ENCODE measurements at places on chromosomes 13 and 19.

DNA sequence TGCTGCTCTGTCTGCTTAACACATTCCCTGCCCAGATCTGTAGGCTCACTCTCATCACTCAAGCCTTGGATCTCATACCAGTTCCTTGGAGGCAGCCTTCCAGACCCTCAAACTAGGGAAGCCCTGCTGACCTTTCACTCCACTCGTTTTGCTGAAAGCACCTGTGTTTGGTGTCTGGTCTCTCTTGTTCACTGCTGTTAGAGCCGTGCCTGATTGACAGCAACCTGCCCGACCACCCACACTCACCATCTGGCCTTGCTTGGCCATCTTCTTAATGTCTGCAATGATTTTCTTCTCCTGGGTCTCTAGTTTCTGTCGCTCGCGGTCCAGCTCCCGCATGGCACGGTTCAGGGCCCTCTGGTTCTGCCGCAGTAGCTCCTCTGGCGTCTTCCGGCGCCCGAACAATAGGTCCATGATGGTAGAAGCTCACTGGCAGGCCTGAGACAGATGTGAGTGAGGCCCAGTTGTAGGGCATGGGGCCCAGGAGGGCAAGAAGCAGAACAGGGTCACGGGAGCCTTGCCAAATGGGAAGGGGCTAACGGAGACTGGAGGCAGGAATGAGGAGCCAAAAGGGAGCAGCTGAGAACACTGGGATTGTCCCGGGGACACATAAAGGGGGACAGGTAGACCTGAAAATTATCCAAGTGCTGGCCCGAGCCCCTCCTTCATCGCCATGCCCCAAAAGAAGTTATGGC is 959 bp downstream of the CHMP2A start:
- no peak for DNase-seq

- no peak for DNase-seq
These were observed 7.7 kb downstream of the SMAD9 start for GRCh38 chr13:36912369-36912768.

DNA sequence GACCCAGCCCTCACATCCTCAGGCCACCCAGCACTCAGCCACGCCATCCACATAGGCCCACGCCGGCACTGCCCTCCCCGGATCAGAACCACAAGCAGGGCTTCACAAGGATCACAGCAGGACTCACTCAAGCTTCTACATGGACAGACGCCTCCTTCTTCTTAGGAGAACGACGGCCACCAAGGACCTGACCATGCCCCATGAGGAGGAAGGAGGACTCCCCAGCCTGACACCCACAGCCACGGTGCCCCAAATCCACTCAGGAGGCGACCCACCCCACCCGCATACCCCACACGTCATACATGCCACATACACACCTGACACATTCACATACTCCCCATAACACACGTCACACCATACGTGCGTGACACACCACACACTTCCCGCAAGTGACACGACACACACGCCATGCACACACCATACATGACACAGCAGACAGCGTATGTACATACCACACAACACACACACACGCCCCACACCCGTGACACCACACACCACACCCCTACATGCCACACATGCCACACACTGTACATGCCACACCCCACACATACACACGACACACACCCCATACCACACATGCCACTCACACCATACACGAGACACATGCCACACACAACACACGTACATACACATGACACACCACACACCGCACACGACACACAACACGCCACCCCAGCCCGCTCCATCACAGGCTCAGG is 50.4 kb downstream of the MLLT1 start:
- no peak for DNase-seq

DNA sequence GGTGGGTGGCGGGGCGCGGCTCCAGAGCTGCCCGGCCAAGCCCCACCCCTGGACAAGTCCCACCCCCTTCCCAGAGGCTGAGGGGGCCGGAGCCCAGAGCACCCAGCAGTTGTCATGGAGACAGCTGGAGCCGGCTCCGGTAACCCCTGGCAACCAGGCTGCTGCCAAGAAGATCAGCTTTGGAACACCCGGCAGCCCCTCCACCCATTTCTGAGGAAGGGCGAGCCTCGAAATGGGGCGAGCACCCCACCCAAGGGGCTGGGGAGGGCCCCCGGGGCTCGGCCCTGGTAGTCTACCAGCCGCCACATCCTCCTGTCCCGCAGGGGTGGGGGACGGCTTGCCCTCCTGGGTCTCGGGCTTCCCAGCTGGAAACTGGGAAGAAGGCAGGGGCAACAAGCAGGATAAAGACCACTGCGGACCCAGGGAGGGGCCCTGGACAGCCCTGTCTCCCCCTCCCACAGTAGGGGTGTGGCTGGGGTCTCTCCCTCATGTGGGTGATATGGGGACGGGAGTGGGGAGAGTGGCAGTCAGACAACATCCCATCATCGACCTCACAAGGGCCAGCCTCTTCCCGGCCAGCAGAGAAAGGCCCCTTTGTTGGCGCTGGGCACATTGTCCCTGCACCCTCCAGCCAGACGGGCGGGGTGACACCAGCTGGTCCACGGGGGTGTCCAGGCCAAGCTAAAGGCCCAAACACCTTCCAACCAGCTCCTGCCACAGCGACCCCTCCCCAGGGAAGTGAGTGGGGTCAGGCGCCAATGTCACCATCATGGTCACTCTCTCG is 1.5 kb downstream of the CERS1 start:
- no peak for DNase-seq

- DNase-seq = no peak
These were observed 4.0 kb upstream of the DLEU7 start for GRCh38 chr13:50847501-50847900.

- no peak for DNase-seq
These were observed 329.3 kb downstream of the SPRY2 start for GRCh38 chr13:80011448-80012212.

DNA sequence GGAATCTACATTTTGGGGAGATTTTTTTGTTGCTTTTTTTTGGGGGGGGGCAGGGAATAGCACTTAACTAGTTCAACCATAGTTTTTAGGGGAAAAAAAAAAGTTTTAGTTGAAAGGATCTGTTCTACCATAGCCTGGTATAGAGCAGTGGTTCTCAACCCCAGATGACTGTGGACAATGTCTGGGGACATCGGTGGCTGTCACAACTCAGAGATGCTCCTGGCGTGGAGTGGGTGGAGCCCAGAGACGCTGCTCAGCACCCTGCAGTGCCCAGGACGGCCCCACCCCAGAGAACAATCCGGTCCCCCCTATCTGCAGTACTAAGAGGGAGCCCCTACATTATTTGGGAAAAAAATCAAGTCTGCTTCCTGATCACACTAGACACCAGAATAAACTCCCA is 8.3 kb downstream of the GNG7 start:
- DNase-seq = no peak

DNA sequence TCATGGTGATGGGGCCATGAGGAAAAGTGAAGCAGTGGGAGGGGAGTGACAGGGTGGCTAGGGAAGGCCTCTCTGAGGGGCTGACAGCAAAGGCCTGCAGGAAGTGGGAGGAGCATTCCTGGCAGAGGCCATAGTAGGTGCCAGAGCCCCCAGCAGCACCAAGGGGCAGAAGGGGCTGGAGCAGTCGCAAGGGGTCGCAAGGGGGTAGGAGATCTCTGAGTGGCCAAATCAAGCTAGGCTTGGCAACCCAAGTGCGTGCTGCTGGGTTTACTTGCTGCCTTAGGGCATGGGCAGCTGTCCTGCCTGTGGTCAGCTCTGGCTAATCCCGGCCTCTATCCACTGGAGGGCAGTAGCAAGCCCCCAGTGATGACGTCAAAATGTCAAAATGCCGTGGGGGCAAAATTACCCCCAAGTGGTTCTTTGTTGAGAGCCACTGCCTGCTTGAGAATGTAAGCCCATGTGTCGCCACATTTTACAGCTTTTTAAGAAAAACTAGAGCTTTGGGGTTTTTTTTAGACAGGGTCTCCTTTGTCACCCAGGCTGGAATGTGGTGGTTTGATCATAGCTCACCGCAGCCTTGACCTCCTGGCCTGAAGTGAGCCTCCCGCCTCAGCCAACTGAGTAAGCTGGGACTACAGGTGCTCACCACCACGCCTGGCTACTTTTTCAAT is 11.8 kb downstream of the CCDC97 start:
- no peak for DNase-seq

- no peak for DNase-seq
These were observed 4.3 kb upstream of the NR2F6 start for GRCh38 chr19:17249887-17250548.

- no peak for DNase-seq
These were observed 236.2 kb upstream of the HTR2A start for GRCh38 chr13:47133011-47133445.

DNA sequence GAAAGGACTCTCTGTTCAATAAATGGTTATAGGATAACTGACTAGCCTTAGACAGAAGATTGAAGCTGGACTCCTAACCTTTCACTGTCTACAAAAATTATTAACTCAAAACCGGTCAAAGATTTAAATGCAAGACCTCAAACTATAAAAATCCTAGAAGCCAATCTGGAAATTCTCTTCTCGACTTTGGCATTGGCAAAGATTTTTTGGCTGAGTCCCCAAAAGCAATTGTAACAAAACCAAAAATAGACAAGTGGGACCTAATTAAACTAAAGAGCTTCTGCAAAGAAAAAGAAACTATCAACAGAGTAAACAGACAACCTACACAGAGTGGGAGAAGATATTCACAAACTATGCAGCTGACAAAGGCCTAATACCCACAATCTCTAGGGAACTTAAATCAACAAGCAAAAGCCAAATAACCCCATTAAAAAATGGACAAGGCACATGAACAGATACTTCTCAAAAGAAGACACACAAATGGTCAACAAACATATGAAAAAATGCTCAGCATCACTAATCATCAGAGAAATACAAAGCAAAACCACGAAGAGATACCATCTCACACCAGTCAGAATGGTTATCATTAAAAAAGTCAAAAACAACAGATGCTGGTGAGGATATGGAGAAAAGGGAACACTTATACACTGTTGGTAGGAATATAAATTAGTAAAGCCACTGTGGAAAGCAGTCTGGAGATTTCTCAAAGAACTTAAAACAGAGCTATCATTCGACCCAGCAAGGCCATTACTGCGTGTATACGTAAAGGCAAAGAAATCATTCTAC is 266.3 kb downstream of the DNAJC15 start:
- DNase-seq = no peak

GRCh38 chr13:66581675-66582074 is 648.5 kb downstream of the PCDH9 start:
- no peak for DNase-seq

GRCh38 chr13:39565036-39565949 is 37.7 kb downstream of the LHFPL6 start:
- DNase-seq = no peak

DNA sequence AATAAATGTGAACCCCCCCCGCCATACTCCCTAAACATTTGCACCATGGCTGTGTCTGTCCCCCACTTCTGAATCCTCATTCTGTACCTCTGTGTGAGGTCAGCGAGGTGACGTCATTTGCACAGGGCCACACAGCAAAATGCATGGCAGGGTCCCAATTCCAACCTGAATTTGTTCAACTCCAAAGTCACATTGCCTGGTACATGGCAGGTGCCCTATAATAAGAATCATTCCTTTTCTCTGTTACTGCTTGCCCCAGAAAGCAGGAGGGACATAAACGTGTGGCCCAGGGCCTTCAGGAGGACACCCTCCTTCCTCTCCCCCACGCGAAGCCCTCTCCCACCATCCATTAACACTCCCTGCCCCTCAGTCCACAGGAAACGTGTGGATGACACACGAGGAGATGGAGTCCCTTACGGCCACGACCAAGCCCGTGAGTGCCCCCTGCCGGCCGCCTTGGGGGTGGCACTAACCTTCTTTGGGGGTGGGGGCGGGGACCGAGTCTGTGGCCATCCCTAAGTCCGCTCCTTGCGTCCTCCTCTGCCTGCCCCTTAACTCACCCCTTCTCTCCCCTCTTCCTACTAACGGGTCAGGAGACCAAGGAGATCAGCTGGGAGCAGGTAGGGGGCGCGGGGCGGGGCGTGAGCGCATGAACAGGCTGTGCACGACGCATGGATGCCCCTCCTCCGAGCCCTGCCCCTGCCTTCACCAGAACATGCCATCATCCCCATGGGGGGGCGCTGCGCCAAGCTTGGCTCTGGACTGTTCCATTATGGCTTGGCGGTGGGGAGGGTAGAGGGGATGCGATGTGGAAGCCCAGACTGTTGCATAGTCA is 9.4 kb downstream of the HRC start:
- DNase-seq = peak; percentile 77

- DNase-seq = no peak
These were observed 1.1 kb downstream of the ADAMTS10 start for GRCh38 chr19:8609279-8610040.

DNA sequence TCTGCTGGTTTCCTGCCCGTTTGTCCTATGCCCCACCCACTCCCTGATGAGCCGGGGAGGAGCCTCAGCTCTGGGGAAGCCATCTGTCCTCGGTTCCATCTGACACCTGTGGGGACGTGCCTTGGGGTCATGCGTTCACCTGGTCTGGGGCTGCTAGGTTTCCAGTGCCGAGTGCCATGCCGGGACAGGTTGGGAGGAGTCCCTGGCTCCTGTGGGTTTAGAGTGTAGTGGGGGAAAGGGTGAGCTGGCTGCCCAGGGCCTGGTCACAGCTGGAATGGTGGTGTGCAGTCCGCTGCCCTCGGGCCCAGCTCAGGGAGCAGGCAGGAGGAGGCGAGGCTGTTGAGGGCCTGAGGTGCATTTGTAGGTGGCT is 2.5 kb downstream of the KDM4B start:
- no peak for DNase-seq

DNA sequence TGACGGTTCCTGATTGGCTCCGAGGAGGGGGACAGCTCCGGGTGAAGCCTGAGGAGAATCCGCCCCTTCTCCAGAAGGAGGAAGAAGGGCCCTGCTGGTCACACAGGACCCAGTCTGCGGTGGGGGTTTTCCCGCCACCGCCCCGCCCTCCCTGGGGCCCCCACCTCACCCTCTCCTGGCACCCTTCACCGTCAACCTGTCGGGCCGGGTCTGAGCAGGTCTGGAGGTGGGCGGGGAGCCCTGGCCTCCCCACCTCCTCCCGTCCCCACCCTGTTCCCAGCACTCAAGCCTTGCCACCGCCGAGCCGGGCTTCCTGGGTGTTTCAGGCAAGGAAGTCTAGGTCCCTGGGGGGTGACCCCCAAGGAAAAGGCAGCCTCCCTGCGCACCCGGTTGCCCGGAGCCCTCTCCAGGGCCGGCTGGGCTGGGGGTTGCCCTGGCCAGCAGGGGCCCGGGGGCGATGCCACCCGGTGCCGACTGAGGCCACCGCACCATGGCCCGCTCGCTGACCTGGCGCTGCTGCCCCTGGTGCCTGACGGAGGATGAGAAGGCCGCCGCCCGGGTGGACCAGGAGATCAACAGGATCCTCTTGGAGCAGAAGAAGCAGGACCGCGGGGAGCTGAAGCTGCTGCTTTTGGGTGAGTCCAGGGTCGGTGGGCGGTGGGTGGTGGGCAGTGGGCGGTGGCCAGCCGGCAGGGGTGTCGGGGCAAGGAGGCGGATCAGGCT is at the start of gene GNA15:
TSS of gene GNA15 (plus strand) at position 73 of the 723 bp plus-strand sequence. CDS start at position 491, 418 bp downstream.
- no peak for DNase-seq

- no peak for DNase-seq
These were observed 481 bp downstream of the ALOX5AP start for GRCh38 chr13:30735872-30736175.

GRCh38 chr19:32540621-32541020 is 40.4 kb upstream of the PDCD5 start:
- no peak for DNase-seq

- no peak for DNase-seq
These were observed 389.3 kb upstream of the PCDH9 start for GRCh38 chr13:67619351-67619994.

GRCh38 chr13:109655206-109655600 is 131.2 kb downstream of the IRS2 start:
- no peak for DNase-seq

- DNase-seq = no peak
These were observed 892 bp downstream of the TRIR start for GRCh38 chr19:12733369-12734214.

GRCh38 chr19:19966862-19967261 is 66.1 kb downstream of the ZNF93 start:
- no peak for DNase-seq
